ENCODE measurements at places on chromosomes 3 and 15.

GRCh38 chr15:100032358-100033085, 299.3 kb upstream of the LYSMD4 start:
- no peak for DNase-seq

- DNase-seq = no peak
Observed at GRCh38 chr3:138939561-138940241, 7.2 kb downstream of the FOXL2 start.

DNA sequence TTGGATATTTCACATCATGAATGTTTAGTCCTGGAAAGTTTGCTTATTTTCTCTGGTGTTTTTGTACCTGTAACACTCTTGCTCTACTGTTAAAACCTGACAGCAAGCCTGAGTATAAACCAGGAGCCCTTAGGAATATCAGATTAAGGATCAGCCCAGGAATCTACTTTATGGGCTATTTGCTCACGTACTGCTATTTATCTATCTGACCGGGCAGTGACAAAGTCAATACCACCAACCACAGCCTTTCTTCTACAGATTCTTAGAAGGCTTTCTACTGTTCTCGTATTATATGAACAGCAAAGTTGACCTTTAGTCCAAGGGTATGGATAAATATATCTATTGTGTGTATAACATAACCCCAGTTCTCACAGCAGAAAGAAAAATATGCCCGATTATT, 521.2 kb downstream of the RBMS3 start:
- no peak for DNase-seq

GRCh38 chr3:20930034-20930433, 744.0 kb upstream of the SGO1 start:
- DNase-seq = no peak

DNA sequence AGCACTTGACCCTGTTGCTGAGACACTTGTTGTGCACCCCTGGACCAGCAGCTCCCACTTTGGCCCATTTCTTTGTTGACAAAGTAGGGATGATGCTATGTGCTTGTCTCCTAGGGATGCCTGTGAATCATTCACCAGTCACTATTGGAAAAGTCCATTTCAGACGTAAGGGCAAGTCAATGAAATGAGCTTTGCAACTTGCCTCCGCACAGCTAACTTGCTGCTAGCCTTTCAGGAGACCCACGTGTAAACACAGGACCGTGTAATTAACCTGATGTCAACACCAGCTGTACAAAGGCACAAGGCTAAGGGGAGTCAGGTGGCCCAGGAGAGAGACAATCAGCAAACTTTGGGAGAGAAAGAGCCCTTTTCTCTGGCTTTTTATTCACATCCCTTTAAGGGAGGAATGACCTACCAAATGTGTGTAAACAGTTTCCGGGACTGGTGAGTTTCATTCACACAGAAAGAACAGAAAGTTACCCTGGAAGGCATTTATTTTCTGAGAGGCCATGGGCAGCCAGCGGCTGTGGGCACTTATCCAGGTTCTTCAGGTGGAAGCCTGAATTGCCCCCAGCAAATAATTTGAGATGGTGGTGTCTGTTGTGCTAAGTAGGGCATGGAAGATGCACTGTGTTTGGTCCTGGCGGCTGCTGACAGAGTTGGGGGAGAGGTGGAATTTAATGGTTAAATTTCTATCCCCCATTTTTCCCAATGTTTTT, 54.0 kb downstream of the TIPARP start:
- DNase-seq = no peak
